ENCODE measurements at places on chromosomes 4 and X.

DNA sequence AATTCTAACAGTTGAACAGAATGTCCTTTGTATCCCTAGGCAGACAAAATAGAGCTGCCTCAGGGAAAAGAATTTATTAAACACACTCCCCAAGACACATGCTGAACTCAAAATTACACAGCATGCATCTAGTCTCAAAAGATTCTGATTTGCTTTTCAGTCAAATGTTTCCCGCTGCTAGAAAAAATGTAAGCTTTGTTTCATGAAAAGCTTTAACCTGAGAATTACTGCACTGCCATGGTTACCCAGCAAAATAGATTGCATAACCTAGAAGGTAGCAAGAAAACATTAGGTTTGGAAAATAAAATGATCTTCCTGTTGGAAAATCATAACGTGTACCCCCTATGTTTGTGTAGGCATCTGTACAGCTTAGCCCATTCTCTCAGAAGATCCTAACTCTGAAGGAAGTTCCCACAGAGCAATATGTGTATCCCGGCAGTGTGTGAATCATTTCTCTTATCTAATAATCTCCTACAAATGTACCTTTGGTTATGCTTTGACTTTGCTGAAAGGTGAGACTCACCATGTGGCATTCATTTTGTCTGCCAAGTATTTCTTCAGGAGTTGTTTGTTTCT lies 646.9 kb downstream of the STPG2 start:
- DNase-seq = no peak

DNA sequence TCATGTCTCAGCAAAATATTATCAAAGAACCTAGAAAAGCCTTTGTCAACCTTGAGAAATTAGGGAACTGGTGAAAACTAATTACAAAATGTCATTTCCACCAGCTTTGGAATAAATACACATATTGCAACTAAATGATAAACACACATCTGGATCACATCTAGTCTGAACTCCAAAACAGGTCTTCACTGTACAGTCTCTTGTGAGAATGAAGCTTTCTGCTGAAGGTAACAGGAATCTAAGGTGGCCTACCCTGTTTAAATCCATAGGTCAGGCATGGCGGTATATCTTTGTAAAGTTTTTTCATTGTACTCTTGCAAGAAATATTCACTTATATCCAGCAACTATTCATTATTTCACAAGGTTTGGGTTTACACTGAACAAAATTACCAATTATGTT lies 1.7 kb downstream of the SH3D19 start:
- DNase-seq = no peak

DNA sequence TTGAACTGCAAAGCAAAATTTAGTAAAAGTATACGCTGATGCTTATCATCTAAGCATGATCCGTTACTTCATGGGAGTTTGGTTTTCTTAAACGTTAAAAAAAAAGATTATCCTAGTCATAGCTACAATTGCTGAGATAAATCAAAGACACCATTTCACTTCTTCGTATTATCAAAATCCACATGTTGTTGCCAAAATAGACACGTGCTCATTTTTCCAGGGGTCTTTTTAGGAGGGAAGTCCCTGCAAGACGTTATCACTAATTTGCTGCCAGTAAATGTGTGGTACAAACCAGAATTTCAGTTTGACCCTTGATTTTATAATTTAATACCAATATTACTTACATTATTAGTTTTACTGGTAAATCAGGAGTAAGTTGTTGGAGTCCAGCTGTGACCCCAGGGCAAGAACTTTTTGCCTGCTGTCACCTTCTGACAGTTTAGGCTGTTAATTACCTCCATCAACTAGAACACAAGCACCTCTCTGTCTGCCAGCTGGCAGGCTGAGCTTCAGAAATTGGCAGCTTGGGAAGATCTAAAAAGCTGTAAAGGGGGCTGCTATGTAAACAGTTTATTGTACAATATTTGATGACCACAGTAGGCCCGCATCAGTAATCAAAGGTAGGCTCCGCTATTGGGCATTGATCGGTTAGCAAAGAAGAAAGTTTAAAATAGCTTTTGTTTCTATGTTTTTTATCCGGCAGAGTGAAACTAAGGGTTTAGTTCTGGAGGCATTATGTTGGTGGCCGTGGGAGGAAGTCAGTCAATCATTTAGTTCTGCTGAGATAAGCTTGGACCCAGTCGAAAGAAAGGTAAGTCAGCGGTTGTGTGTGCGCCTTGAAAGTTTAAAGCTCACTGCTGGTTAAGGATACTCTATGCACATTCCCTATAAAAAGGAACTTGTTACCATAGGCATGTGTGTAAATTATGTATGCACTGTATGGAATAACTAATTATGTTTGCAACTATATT lies 196.4 kb downstream of the FBXO8 start:
- no peak for DNase-seq

DNA sequence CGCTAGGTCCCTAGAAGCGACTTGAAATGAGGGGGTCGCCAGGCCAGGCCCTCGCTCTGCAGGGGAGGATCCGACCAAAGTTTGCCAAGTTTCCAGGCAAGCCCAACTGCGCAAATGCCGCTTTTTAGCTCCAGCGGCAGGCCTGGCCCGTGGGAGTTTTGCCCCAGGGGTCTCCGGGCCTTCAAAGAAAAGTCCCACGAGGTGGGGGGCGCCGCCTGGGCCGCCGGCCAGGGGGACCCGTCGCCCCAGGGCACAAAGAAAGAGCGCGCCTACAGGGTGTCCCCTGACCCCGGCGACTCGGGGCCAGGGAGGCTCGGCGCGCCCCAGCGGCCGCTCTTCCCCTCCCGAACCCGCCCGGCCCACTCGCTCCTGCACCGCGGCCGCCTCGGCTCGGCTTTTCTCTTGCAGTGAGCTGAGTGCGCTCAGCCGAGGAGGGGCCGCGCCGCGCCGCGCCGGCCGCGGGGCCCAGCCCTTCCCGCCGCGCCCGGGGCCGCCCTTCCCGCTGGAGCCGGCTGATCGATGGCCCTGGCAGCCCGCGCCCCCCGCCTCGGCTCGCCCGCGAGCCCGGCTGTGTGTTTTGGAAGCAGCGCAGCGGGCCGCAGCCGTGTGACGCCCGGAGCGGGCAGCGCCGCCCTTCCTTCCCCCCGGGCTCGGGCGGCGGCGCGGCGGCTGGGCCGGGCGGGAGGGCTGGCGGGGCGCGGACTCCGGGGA lies 754 bp upstream of the KLF3 start:
- DNase-seq = peak; percentile 68

DNA sequence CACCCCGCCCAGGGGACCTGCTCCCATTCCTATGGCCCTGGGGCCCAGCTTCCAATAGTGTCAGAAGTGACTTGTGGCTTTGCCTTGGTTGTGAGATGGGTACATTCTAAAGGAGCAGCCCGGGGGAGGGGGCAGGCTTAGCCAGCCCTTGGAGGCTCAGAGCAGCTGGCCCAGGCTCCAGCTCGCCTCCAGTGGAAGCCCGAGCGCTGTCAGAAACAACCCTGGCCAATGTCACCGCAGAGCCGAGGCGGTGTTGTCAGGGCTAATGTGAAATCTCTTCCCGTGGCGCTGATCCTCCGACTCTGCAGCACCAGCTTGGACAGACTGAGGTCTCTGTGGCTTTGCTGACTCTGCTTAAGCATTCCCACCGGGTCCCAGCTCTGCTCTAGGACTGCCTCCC lies 29.2 kb upstream of the ZNF81 start:
- DNase-seq = no peak

DNA sequence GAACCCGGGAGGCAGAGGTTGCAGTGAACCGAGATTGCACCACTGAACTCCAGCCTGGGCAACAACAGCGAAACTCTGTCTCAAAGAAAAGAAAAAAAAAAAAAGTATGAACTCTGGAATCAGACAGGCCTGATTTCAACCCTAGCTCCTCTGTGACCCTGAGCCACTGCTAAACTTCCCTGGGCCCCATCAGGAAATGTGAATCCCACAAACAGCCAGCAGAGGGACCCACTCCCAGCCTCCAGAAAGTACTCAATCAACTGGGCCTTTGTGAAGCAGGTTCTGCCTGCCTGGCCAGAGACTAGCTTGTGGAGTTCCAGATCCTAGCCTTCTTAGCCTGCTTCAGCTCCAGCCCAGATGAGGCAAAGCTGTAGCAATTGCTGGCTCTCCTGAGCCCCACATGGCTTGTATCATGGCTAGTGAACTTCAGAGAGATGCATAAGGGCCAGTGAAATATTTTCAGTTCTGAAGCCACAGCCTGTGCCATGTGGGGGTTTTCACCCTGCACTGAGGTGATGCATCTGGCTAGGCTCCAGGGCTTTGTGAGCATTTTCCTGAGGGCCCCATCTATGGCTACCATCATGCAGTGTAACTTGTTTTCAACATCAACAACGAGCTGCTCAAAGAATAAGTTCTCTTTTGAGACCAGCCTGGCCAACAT lies 7.2 kb upstream of the IDS start:
- DNase-seq = peak; percentile 49

GRCh38 chrX:125198546-125198945 lies 121.1 kb upstream of the TEX13C start:
- DNase-seq = no peak

DNA sequence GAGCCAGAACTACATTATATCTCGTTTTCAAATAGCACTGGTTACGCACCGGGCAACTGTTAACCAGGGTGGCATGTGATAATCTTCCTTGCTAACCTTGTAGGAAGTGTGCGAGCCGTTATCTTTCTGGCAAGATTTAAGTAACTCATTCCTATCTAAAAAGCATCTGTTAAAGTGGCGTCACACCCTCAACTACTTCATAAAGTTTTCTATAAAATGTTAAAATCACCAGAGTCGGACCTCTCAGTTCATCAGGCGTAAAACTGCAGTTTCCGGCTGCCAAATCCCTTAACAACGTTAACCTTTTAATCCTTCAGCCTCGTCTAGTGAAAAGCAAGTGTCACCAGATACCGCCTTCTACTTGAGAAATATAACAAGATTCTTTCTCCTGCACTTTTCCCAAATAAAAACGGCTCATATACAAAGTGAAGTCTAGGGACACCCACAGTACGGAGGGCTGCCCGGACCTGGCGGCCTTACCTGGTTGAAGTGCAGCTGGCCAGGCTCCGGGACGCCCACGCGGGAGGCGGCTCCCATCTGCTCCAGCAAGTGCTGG lies 1.2 kb downstream of the SLC39A8 start:
- peak; percentile 79 for DNase-seq

DNA sequence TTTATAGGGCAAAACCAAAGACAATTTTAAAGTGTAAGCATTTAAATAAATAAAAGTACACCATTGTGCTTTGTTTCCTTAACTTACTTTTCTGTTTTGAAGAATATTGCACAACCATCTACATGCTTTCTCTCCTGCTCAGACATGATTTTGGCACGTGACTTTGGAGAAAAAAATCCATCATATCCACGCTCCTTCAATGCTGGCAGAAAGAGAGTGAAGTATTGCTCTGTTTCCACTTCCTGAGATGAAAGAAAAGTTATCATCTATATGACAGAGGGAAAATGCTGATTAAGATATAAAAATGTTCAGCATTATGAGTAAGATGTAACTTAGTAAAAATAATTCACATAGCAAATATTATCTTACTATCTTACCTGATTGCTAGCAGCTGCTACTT lies 77.1 kb downstream of the CNOT6L start:
- DNase-seq = no peak

- DNase-seq = no peak
These were observed 24.7 kb downstream of the RBPJ start for GRCh38 chr4:26345565-26345938.

GRCh38 chrX:130726661-130727060 lies 176.3 kb downstream of the ENOX2 start:
- no peak for DNase-seq

- DNase-seq = no peak
These were observed 560.5 kb upstream of the PABPC4L start for GRCh38 chr4:134762053-134762452.

DNA sequence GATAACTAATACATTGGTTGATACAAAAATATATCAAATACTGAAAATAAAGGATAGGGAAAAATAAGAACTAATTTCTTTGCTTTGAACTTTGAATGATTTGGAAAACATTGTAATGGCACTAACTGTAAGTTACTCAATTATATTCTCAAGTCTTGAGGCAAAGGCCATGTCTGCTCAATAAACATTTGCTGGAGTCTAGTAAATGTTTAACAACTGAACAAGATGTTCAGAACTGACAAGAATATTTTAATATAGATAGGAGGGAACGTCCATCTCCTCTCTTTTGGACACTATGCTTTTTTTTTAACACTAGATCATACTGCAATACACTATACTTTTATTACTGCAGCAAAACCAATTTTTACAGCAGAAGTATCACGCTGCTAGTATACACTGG lies 76.2 kb downstream of the PRSS12 start:
- no peak for DNase-seq

DNA sequence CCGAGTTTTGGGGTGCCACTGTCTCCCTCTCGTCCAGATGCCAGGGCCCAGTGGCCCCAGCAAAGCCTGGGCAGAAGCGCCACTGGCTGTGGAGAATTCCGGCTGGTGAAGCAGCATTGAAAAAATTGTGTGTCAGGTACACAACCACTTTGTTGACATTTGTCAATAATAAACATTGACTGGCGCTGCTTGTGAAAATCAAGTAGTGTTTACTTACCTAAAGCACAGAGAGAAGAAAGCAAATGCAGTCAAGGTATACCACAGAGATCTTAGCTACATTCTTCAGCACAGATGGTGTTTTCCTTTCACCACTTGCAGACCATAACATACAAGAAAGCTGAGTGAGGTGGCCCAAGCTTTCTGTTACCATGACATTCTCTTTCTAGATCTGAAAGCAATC lies 14.5 kb upstream of the SLC7A11 start:
- DNase-seq = no peak

DNA sequence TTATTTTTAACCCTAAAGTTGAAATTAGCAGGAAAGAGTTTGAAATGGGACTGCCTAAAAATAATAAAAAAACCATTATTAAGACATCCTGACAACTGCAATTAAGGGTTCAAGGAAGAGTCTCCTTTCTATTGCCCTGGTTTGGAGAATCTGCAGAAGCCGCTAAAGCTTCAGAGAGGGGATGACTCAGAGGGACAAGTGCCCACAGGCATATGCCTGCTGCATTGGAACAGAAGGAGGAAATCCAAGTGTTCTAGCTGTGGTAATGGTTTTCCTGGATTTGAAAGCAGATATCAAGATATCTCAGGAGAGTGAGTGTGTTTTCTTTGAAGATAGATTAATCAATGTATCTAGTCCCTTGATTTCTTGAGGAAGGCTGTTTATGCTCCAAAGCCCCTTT lies 235.1 kb upstream of the TAPT1 start:
- DNase-seq = no peak

DNA sequence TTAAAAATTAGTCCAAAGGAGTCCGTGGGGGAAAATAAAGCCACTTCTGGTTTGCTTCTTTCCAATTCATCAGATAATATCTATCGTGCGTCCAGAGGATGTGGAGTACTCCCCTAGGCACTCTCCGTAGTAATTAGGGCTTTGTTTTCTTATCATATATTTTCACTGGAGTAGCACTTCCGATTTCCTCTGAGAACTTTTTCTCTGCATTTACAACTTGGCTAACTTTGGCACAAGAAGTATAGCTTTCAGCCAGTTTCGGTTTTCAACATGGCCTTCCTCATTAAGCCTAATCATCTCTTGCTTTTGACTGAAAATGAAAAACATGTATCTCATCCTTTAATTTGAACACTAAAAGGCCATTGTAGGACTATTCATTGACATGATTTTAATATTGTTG lies 80.5 kb downstream of the CASP3 start:
- no peak for DNase-seq

- no peak for DNase-seq
These were observed 79.5 kb downstream of the AFF1 start for GRCh38 chr4:87014284-87014782.
